ENCODE measurements at places on chromosomes 4 and X.

DNA sequence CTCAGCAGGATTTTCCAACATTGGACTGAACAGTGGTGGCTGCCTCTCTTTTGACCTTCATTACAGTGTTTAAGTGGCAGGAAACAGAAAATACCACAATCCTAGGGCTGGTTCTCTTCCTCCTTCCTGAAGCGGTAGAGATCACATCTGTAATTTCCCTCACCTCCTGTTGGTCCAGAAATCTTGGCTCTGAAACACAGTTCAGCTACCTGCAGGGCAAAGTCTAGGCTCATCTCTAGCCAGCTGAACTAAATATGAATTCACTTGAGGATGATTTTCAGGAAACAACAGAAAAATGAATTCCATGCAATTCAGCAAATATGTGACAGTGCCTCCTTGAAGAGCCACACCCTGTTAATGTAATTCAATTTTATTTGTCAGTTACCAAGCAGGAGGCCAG lies 531.9 kb downstream of the INPP4B start:
- DNase-seq, result no peak

DNA sequence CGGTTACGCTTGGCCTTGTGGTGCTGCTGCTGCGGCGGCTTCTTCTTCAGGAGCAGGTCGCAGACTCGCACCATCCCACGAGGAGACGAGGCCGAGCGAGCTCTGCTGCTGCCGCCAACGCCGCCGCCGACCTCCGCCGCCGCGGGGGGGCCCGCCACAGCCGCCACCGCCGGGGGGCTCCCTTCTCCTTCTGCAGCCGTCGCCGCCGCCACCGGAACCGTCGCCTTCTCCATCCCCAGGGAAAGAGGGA lies 237 bp downstream of the ANKRD17 start:
- DNase-seq, result no peak

- DNase-seq, result no peak
Measured at GRCh38 chr4:165319030-165319429, 8.4 kb upstream of the MSMO1 start.

DNA sequence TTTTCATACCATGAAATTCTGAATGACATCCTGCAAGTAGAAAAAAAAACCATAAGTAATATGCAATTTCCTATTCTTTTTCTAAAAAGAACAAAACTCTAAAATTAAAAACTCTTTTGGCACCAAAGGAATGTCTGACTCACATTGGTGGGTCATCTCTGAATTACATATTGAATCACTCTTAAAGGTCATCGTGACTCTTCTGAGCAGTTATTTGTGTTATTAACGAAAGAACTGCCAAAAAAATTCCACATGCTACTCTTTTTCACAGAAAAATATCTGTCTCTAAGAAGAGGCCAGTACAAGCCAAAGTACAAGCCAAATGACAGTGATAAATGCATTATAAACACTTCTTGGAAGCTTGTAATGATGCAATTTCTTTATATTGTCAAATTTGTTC lies 282.2 kb downstream of the GUCY2F start:
- DNase-seq, result peak; percentile 47

DNA sequence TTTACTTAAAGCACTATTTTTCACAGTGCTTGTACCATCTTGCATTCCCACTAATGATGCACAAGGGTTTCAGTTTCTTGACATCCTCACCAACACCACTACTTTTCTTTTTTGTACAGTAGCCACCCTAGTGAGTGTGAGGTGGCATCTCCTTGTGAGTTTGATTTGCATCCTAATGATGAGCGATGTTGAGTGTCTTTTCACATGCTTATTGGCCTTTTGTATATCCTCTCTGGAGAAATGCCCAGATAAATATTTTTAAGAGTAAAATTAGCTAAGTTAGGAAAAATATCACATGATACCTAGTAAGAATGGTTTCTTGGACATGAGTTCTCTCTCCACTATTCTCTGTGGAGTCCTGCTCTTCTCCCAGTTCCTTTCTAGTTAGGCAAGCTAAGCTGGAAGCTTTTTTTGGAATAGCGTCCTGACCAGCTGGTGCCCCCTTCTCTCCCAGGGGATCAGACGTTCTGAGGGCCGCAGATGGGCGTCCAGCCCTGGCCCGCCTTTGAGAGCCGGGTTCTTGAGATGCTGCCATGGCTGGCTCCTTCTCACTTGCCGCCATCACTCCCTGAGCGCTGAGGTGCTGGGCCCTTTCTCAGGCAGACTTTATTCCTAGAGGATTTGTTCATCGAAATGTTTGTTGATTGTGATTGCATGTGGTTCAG lies 132.1 kb downstream of the ARHGAP10 start:
- DNase-seq, result no peak

GRCh38 chrX:51257490-51257889 lies 75.1 kb upstream of the NUDT10 start:
- no peak for DNase-seq

Data from astrocyte of the spinal cord (primary cell).